ENCODE measurements at places on chromosomes 5 and 9. TPM values are rescaled to one million over a fixed set of nuclear protein-coding genes. Genes with fewer than 3 reads are reported as not detected.

Gene SLC46A2
- total RNA-seq, result not detected

Gene TGFBI
- 18.8 TPM for total RNA-seq

Gene OR1N1
- not detected for total RNA-seq

Gene LHX6
- total RNA-seq, result not detected

Gene SPATA6L
- total RNA-seq, result 8.9 TPM

Gene SAXO1
- total RNA-seq, result not detected

Gene LAMC3
- 9.2 TPM for total RNA-seq

Gene CYLC2
- not detected for total RNA-seq

Gene CD72
- 12.1 TPM for total RNA-seq

Gene FAM174A
- 4.7 TPM for total RNA-seq

Gene GLRA1
- total RNA-seq, result not detected

Gene ECPAS
- total RNA-seq, result 90.0 TPM

Gene EGR1
- total RNA-seq, result 12.8 TPM

Gene CDH9
- total RNA-seq, result not detected

- no peak for DNase-seq
Measured at GRCh38 chr9:34665067-34665380, 2.6 kb upstream of the CCL27 start.

DNA sequence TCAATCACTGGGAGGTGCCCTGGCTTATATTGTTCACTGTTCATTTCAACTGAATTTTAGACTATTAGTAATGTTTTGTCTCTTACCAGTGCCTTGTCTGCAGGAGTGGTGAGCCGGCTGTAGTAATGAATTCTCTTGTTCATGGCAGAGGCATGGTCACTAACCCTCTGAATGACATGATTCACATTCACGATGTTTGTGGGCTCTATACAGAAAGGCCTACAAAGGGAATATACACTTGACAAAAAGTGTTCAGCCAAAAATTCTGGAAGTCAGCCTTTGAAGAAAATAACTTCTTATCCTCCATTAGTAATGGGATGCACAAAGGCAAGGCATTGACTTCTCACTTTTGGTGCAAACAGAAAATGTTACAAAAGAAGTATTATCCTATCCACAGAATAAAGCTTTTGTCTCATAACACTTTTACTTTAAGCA is 39.6 kb downstream of the SLC38A9 start:
- DNase-seq, result no peak

DNA sequence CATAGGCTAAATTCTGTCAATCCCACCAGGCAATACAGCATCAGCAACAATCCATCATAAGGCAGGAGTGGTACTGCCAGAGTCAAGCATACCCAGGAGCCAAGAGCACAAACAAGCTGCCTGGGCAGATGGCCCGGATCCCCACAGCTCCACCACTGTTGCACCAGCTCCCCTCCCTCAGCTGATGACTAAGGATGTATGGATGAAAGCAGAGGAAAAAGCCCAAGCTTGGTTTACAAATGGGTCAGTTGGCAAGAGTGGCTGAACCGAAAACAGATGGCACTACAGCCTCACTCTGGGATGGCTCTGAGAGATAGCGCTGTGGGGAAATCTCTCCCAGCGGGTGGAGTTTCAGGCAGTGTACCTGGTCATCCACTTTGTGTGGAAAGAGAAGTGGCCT is 29.4 kb downstream of the DROSHA start:
- no peak for DNase-seq

GRCh38 chr5:55146080-55146479 is 13.9 kb upstream of the GPX8 start:
- no peak for DNase-seq

GRCh38 chr5:34487159-34487879 is 168.8 kb upstream of the RAI14 start:
- DNase-seq, result no peak

- DNase-seq, result no peak
Measured at GRCh38 chr5:1729641-1730486, 69.8 kb downstream of the MRPL36 start.

- no peak for DNase-seq
Measured at GRCh38 chr5:40227366-40227765, 452.3 kb upstream of the PTGER4 start.

DNA sequence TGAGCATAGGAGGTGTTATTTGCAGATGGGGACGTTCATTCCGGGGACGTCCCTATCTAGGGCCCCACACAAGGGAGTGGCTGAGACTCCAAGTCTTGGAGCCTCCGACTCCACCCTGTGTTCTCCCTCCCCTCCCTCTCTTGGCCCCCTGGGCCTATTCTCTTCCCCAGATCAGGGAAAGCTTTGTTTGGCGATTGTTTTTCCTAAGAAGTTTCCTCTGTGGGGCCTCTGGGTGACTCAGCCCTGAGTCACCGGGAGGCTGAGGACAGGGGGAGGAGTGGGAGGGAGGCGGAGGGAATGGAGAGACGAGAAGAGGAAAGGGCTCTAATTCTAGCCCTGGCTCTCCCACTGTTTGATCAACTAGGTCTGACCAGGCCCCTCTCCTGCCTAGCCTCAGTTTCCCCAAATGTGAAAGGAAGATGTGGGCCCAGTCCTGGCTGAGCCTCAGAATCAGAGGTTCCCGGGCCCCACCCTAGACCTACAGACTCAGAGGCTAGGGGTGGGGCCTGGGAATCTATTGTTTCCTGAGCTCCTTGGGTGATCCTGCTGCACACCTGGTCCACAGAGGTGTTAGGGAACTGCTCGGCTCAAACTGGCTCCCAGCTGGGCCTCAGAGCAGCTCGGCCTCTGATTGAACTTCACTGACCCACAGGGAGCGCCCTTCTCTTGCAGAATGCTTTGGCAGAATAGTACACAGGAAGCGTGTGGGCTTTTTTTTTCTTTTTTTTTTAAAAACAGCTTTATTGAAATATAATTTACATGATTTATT is 19.2 kb downstream of the GSN start:
- no peak for DNase-seq

DNA sequence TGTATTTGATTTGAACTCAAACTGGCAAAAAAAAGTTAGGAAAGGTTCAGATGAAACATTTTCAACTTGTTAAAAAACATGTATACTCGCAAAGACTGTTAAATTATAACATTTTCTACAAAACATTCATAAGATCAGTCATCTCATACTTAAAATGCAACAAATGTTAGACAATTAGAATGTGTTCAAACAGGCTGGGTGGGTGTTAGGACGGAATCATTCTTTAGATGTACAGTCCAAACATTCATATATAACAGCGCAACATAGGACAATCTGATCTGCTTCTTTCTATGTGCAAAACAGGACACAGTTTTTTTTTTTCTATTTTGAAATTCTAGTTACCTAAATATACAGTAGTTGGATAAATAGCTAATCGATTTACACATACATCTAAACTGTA is 22.2 kb downstream of the IL4 start:
- DNase-seq, result no peak

DNA sequence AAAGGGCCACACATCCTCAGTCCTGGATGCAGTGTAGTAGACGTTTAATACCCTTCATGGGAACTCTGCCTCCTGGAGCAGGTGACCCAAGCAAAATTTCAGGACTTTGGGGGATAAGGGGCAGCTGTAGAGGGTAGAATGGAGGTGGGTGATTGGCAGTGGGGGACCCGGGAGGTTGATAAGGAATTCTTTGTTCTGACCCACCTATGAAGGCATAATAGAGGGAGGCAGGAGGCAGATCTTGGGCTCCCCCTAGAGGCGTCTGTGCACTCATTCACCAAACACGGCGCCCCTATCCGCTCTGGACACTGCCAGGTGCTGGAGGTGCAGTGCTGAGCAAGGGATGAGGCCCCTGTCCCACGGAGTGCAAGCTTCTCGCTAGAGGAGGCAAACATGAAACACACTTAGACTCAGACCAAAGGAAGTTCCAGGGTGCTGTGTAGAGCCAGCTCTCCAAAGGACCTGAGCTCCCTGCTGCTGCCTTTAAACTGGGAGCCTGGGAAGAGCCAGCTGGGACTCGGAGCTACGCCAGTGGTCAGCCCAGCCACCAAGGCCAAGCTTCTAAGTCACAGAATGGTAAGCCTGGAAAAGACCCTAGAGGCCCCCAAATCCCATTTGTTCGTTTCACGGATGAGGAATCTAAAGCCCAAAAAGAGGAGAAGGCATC is 7.7 kb downstream of the IL17B start:
- peak; percentile 67 for DNase-seq

DNA sequence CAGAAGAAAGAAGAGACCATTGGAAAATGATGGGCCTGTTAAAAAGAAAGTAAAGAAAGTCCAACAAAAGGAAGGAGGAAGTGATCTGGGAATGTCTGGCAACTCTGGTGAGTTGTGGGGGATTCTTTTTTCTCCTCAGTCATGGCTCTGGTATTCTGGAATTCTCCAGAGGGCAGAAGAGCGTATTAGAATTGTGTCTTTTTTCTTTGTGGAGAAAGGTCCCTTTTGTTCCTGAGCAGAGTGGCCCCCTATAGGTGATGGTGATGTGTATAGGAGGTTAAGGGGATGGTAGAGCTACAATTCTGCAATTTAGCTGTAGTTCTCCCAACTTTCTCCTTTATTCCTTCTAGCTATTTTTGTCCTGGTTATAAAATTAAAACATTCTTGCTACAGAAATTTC is 1.6 kb upstream of the DHFR start:
- no peak for DNase-seq

- no peak for DNase-seq
Measured at GRCh38 chr9:114677418-114677817, 4.6 kb downstream of the TEX48 start.

- DNase-seq, result peak; percentile 89
Measured at GRCh38 chr5:150436141-150436680, 13.3 kb downstream of the RPS14 start.

DNA sequence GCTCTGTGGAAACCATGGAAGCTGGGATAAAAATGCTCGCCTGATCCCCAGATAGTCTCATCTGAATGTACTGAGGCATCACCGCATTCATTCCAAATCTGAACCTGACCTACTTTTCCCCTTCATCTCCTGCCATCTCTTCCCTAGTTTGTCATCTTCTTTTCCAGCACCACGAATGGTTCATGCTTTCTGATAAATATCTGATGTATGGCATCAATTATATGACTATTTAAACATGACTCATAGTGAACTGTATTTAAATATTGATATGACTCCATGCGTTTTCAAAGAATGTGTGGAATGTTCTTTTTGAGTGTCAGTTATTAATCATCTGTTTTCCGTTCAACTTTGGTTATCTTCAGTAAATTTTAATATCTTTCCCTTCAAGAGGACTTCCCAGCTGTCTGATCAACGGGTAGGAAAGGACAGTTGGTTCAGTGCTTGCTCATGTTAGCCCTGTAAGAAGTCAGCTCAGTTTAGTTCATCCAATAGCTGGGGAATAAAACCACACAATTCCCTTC is 21.1 kb downstream of the BASP1 start:
- DNase-seq, result no peak

DNA sequence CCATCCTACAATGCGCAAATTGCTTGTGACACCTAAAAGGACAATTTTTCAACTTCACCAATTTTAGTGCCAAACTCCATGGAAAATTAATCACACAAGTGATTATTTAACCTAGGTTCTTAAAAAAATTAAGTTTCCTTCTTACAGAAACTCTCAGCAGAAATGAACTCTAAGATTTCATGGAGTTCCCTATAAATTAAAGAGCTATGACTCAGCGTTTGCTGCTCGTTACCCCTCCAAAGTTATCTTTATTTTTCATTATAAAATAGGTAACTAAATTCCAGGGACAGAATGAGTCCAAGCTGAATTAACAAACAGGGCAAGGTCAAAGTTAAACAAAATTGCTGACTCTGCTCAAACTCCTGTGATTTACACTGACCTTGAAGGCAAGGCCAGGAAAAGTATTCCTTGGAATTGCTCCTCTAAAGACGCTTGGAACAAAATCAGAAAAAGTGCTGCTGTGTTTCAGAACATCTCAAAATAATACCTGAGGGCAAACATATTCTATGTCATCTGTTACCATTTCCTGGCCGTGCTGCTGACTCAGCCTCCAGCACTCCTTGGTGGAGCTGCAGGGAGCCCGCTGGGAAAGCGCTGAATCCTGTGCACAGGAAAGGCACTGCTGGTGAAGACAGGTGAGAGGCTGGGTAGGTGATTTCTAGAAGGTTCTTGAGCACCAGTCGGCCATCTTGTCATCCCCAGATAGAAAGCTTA is 2.5 kb upstream of the CMBL start:
- no peak for DNase-seq

GRCh38 chr5:113813466-113813865 is 300.0 kb downstream of the YTHDC2 start:
- no peak for DNase-seq

GRCh38 chr9:123689701-123690428 is 240.1 kb downstream of the DENND1A start:
- no peak for DNase-seq

DNA sequence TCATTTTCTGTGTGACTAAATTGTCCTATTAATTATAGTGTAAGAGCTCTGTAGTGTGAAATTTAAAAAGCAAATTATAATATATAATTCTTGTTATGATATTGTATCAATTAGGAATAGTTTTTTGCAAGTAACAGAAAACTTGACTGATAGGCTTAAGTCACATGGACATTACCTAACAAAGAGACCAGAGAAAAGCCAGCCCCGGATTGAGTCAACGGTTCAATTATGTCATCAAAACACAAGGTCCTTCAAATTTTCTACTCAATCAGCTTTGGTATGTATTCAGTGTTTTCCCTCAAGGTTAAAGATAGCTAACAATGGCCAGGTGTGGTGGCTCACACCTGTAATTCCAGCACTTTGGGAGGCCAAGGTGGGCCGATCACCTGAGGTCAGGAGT is 126.7 kb upstream of the PTGER4 start:
- DNase-seq, result no peak

- DNase-seq, result no peak
Measured at GRCh38 chr9:22425551-22425950, 21.1 kb upstream of the DMRTA1 start.

DNA sequence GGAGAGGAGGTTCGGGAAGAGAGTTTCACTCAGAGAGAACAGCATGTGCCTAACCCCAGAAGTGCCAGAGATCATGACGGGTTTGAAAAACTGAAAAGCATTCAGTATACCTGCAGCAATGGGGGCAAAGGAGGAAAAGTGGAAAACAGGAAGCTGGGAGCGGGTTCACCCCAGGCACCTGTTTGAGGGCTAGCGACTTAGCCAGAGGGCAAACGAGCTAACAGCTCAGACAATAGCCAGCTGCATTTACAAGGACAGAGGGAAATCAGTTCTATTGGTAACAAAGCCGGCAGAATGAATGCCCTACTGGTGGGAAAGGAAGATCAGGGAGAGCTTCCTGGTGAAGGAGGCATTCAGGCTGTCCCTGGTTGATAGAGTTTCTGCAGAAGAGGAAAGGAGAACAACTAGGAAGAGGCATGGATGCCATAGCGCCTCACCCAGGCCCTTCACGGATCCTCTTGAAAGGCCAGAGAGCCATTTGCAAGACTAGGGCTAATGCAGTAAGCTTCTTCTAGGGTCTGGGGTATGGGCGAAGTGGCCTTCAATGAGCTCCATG is 141.7 kb upstream of the ADRA1B start:
- DNase-seq, result no peak

Data from naive thymus-derived CD4-positive, alpha-beta T cell (primary cell).